Mesendoderm (in vitro differentiated cells): ENCODE measurements at places on chromosomes 7 and 10.

DNA sequence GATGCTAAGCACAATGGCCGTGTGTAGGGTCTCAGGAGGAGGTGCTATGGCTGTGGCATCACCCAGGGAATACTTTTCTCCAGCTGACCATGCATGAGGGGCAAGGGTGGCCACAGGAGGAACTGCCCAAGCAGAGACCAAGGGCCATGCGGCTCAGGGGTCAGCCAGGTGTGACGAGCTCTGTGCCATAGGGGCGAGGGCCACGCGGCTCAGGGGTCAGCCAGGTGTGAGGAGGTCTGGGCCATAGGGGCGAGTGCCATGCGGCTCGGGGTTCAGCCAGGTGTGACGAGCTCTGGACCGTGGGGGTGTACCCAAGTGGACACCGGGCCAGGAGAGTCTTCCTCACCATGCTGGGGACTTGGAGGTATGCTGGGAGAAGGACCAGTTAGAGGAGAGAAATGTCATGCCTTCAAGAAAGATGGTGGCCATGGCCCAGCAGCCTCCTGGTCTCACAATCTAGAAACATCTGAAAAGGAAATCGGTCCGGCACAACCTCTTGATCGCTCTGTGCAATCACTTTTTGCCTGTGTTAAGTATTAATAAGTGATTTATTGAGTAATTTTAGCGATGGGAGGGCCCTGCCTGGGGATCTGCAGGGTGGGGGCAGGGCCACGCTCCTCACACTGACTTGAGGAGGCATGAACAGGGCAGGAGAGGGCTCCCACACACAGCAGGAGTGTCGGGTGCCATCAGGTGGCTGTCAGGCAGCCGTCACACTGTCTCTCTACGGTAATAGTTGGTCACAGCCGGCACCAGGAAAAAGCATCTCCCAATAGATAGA, 265.0 kb downstream of the ADARB2 start:
- no peak for DNase-seq

DNA sequence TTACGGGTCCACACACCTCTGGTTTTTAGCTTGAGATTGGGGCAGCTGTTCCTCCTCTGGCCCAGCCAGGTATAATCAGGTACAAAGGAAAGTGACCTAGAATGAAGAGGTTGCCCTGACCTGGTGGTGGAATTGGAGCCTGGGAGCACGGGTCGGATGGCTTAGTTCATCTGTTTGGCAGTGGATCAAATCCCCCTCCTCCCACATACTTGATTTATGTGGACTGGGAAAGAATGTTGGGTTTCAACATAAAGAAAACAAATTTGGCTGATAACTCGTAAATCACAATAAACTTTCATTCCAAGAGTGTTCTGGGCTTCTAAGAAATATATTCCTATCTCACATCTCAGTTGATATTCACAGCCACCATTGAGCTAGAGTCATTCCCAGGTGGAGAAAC, 186.8 kb downstream of the CUX1 start:
- no peak for DNase-seq

GRCh38 chr7:125828153-125828700, 898.6 kb upstream of the POT1 start:
- DNase-seq: no peak

DNA sequence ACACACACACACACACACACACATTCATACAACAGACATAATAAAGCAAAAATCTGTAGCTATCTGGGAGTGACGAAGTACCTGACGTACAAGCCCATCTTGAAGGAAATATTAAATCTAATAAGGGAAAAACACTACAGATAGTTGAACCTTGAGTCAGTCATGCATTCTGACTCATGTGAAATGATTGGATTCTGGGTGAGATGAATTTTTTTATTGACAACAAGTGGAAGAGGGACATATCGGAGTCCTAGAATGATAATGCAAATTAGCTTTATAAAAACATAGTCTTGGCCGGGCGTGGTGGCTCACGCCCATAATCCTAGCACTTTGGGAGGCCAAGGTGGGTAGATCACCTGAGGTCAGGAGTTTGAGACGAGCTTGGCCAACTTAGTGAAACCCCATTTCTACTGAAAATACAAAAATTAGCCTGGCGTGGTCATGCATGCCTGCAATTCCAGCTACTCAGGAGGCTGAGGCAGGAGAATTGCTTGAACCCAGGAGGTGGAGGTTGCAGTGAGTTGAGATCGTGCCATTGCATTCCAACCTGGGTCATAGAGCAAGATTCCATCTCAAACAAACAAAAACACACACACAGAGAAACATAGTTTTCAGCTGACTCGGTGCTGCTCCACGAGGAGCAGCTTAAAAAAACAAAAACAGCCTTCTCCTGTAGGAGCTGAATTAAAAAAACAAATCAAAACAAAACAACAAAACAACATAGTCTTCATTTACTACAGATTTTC, 154.4 kb upstream of the MKLN1 start:
- DNase-seq: peak; percentile 47

GRCh38 chr10:113550365-113550764, 2.5 kb upstream of the HABP2 start:
- no peak for DNase-seq

GRCh38 chr10:32104181-32104580, 48.0 kb upstream of the KIF5B start:
- no peak for DNase-seq

GRCh38 chr10:91460681-91461080, 50.5 kb downstream of the HECTD2 start:
- DNase-seq: no peak

GRCh38 chr7:114084472-114085312, 165.9 kb upstream of the PPP1R3A start:
- peak; percentile 69 for DNase-seq

- DNase-seq: no peak
Observed at GRCh38 chr7:36673703-36674102, 50.6 kb downstream of the AOAH start.
